Neural crest cell (in vitro differentiated cells): ENCODE measurements at places on chromosomes 16 and 17.

GRCh38 chr17:20073055-20073979 lies 64.2 kb downstream of the SPECC1 start:
- H3K27me3 ChIP-seq = peaks cover 6% of the 10 kb centered on the region
- no peaks in the 10 kb centered on the region for H3K4me1 ChIP-seq
- no peak overlapping the region for H3K4me3 ChIP-seq
- no peak overlapping the region for H3K27ac ChIP-seq
- no peaks in the 10 kb centered on the region for H3K36me3 ChIP-seq

- no peaks in the 10 kb centered on the region for H3K4me1 ChIP-seq
- no peaks in the 10 kb centered on the region for H3K36me3 ChIP-seq
- no peak overlapping the region for H3K4me3 ChIP-seq
These were observed 10.1 kb downstream of the IL32 start for GRCh38 chr16:3075523-3075915.

- H3K27me3 ChIP-seq = peaks cover 34% of the 10 kb centered on the region
- H3K4me3 ChIP-seq = no peak overlapping the region
- no peaks in the 10 kb centered on the region for H3K4me1 ChIP-seq
- DNase-seq = no peak
These were observed 9.1 kb upstream of the CRISPLD2 start for GRCh38 chr16:84810518-84811273.

DNA sequence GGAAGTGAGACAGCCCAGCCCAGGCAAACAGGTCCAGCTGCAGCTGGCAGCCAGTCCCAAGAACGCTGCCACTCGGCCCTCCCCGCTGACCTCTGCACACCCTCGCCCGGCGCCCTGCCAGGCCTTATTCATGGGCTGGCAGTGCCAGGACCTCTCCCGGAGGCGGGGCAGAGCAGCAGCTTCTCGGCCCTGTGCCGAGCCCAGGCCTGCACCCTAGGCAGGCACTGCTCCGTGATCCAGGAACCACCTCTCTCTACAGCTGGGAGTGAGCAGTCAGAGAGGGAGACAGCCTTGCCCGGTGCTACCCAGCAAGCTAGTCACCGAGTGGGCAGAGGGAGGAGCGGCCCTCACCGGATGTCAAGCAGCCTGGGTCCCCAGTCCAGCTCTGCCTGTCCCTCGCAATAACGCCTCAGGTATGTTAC lies 79.9 kb upstream of the CBX4 start:
- H3K27ac ChIP-seq = no peak overlapping the region
- H3K27me3 ChIP-seq = no peaks in the 10 kb centered on the region
- no peaks in the 10 kb centered on the region for H3K36me3 ChIP-seq
- DNase-seq = no peak
- H3K4me1 ChIP-seq = peaks cover 12% of the 10 kb centered on the region

DNA sequence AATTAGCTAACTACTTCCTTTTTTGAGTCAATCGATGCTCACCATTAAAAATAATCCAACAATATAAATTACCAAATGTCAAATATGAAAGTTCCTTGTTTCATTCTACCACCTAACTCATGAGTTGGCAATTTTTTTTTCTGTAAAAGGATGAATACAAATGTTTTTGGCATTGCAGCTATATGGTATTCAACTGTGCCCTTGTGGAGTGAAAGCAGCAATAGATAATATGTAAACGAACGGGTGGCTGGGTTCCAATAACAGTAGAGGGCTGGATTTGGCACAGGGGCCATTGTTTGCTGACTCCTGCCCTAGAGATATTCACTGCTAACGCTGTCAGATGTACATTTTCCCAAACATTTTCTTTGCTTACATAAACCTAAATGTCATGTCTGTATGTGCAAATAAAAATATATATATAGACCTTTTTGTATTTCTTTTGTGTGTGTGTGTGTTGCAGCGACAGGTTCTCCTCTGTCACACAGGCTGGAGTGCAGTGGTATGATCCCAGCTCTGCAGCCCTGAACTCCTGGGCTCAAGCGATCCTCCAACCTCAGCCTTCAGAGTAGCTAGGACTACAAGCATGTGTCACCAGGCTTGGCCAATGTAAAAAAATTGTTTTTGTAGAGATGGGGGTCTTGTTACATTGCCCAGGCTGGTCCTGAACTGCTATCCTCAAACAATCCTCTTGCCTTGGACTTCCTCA lies 73.9 kb downstream of the RPGRIP1L start:
- H3K27ac ChIP-seq = no peak overlapping the region
- DNase-seq = no peak
- no peaks in the 10 kb centered on the region for H3K27me3 ChIP-seq
- peaks cover 11% of the 10 kb centered on the region for H3K36me3 ChIP-seq
- H3K4me1 ChIP-seq = peaks cover 4% of the 10 kb centered on the region
- H3K4me3 ChIP-seq = no peak overlapping the region
